ENCODE measurements at places on chromosomes 2 and 18.

DNA sequence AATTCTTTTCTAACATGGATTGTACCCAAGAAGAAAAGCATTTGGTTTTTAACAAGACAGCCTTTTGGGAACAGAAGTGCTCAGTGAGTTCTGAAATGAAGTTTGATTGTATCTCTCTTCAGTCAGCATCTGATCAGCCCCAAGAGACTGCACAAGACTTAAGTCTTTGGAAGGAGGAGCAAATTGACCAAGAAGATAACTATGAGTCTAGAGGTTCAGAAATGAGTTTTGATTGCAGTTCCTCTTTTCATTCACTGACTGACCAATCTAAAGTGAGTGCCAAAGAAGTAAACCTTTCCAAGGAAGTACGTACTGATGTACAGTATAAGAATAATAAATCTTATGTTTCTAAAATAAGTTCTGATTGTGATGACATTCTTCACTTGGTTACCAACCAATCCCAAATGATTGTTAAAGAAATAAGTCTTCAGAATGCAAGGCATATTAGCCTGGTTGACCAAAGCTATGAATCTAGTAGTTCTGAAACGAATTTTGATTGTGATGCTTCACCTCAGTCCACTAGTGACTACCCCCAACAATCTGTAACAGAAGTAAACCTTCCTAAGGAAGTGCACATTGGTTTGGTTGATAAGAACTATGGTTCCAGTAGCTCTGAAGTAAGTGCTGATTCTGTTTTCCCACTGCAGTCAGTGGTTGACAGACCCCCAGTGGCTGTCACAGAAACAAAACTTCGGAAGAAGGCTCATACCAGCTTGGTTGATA, 31.2 kb downstream of the ZDBF2 start:
- no peak for DNase-seq

DNA sequence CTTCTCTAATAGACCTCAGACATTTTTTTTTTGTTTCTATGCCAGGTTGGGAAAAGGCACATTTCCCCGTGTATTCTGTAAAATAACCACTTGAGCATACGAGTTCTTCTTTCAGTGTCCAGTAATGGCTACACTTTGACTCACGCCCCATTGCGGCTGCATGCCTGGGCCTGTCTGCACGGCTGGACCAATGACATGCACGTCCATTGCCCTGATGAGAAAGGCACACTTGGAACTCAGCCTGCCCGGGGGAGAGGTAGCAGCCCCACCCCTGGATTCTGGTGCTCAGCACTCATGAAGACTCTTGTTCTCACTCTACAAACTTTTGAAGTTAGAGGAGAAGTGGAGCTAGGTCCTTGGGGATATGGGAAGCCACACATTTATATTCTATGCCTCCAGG, 5.8 kb downstream of the PCARE start:
- DNase-seq, result no peak

GRCh38 chr18:49094979-49095632, 144.3 kb upstream of the SMAD7 start:
- DNase-seq, result no peak

DNA sequence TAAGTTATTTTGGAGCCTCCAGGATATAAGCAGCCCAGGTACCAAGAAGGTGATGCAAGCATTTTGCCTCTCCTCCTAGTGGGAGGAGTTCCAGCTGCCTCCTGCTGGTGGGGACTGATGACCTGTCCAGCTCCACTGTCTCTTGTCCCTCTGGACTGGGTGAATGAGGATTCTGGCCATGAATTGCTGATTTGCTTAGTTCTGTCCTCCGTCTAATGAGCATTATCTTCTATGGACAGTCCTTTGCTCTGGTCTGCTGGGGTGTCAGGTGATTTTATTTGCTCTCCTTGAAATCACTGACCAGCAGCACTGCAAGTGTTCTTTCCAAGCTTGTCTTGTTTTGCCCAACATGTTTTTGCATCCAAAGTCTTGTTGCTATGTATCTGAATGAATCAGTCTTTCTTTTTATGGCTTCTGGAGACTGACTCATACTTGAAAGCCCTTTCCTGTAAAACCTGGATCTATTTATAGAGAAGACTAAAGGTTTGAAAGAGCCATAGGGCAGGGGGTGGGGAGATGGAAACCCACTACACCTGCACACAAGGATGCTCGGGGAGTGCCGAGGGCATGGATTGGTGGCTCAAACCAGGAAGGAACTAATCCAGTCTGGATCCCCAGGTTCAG, 40.5 kb upstream of the EFHD1 start:
- no peak for DNase-seq

DNA sequence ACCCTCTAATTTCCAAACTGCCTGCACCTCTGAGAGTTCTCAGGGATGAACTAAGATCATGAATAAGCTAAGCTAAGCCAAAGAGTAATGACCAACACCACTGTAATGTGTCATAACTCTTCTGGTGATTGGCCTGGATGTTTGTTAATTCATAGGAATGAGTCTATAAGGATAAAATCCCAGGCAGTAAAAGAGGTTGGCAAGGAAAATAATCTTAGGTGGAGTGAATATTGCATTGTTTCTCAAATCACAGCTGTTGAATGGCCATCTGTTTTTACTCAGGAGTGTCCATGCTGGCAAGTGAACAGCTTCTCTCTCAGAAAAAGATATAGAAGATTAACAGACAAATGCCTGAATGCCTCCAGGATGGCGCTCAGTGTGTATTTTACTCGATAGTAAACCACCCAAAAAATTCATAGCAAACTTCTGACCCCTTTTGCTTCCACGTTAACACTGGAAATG, 60.8 kb upstream of the GLS start:
- no peak for DNase-seq

GRCh38 chr2:47060652-47061170, 94.4 kb downstream of the STPG4 start:
- no peak for DNase-seq

DNA sequence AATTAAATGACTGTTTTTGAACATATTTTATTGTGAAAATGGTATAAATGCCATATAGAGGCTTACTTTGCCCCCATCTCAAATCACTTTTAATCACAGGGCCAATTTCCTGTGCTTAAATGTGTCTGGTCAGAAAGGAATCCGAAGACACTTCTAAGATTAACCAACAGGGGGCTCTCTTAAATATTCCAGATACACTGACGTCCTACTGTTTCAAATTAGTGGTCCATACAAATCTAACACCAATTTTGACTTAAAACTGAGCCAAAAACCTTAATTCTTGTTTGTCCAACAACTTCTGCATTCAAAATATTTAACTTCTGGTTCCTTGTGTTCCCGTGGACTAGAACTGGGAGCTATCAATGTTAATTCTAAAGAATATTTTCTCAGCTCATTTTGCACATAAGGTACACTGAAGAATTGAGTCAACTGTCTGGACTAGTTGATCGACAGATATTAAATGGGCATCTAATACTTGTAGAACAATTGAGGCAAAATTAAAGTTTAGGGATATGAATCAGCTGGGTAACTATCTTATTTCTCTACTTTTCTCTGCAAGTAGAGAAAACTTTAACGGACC, 557.5 kb downstream of the ARHGAP15 start:
- no peak for DNase-seq

DNA sequence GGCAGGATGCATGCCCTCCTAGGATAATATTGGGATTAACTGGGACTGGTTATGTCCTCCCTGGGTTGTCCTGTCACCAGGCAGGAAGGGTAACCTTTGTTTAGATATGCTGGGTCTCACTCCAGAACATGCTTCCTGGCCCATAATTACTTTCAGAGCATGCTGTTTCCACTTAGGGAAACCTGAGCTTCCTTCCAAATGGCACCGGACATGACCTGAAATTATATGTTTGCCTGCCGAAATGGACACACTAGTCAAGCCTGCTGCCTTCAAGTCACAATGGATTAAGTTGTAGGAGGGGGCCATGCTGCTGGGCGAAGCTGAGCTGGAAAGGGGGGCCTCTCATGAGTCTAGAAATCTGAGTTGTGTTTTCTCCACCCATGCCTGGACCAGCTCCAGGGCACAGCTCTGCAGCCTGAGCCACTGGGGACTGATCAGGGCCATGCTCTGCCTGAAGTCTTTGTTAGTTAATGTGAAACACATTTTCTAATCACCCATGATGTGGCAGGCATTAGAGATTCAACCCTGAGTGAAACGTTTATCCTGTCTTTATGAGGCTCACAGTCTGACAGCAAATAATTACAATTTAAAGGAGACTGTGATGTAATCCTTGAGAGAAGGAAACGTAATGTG, 273.3 kb downstream of the TNS1 start:
- DNase-seq, result no peak

DNA sequence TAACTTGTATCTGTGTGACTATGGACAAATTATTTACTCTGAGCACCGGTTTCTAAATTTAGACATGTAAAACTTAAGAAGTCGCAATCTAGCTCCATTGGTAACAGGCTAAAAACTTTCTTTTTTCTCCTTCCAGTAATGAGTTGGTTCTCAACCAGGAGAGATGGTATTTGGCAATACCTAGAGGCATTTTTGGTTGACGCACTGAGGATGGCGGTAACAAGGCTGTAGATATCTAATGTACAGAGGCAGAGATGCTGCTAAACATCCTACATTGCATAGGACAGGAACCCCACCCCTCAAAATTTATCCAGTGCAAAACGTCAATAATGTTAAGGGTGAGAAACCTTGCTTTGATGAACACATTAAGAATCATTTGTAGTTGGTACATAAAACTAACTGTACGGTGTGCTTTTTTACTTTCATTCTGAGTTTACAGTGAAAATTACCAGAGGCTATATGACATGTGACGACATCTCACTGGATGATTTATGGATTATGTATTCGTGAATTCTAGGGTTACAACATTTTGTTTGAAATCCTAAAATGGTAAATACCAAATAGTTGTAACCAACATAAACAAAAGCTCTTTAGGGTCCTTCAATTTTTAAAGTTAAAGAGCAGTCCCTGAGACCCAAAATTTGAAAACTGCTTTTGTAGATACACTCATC, 91.3 kb downstream of the TLK1 start:
- no peak for DNase-seq

DNA sequence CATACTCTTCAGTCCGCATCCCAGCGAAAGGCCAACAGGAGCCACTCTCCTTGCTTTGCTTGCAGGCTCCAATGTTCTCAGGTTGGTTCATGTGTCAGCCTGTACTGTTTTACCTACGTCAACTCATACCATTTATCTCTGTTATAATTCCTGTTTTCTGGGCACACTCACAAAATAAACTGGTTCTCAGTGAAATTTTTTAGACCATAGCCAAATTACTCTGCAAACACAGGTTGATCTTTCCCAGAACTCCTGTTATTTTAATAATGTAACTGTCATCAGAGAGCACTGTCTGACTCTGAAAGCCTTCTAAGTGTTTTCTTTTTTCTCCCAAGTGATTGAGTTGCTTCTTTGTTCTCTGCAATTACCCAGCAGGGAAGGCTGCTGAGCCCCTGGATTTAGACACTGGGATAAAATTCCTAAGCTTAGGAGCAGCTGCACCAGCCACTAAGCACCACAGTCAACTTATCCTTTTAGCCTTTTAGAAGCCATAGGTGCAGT, 111.6 kb upstream of the PIEZO2 start:
- no peak for DNase-seq

- DNase-seq, result no peak
These were observed 295.3 kb upstream of the EPAS1 start for GRCh38 chr2:46001741-46002506.

DNA sequence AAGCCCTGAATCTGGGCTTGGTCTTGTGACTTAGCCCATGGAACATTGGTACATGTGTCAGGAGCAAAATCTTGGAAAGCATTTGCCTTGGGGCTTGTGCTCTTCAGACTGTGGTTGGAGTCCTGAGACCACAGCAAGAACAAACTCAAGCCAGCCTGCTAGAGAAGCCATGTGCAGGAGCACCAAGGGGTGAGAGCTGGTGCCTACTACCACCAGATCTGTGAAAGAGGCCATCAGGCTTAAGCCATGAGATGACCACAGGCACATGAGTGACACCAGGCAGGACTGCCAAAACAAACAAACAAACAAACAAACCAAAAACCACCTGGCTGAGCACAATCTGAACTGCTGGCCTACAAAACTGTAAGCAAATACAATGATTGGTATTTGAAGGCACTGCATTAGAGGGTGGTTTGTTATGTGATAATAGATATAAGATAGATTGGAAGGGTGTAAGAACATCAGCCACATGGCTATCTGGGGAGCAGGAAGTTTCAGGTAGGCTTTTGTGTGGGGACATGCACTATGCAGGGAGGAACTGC, 9.0 kb upstream of the TWIST2 start:
- no peak for DNase-seq

DNA sequence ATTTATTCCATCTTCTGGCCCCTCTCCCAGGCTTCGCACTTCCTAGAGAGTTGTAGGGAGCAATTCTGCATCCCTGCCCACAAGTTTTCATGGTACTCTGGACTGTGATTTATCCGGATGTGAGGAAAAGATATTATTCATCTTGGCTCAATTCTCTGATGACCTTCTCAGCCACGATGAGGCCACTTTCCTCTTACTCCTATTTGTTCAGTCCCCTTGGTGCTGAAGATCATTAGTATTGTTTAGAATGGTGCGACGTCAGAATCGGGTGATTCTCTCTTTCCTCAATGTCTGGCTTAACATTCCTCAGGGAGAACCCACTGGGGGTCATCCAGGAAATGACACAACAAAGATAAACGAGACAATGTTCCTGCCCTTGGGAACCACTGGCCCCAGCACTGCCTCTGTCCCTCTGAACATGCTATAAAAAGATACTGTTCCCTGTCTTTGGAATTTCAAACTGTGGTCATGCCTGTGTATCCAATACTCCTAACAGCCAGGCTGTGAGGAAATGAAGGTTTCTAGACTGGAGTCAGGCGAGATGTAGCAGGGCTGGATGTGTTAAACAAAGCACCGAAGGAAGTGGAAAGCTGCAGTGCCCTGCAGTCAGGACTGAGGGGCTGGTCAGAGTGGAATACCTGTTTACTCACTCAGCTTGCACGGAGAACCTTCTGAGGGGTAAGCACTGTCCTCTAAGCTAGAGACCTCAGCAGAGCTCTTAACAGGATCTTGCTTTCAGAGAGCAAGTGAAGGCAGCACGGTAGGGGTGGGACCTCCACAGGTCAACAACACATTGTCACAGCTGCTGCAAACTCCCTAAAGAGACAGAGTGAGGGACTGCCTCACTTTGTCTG, 12.9 kb upstream of the GLI2 start:
- DNase-seq, result no peak
